ENCODE measurements at places on chromosomes 16 and 17.

- DNase-seq, result no peak
Measured at GRCh38 chr16:85017151-85017550, 5.8 kb upstream of the ZDHHC7 start.

- DNase-seq, result no peak
Measured at GRCh38 chr17:17188586-17188985, 17.5 kb downstream of the PLD6 start.

- no peak for DNase-seq
Measured at GRCh38 chr17:17540278-17540906, 44.2 kb upstream of the RASD1 start.

DNA sequence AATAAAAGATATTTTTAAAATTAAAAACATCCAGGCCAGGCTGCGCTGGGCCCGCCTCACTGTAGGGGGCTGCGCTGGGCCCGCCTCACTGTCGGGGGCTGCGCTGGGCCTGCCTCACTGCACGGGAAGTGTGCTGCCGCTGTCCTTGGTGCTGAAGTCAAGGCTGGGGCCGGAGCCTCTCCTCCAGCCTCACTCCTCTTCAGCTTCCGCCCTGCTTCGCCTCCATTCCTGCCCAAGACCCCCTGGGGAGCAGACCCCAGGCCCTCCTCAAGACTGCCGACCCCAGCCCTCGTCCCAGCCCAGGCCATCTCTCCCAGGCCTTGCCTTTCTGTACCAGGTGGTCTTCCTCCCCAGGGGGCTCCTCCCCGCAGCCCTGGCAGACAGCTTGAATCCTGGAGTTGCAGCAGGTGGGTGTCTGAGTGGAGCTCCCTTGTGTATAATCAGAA is 26.2 kb downstream of the ENDOV start:
- no peak for DNase-seq

DNA sequence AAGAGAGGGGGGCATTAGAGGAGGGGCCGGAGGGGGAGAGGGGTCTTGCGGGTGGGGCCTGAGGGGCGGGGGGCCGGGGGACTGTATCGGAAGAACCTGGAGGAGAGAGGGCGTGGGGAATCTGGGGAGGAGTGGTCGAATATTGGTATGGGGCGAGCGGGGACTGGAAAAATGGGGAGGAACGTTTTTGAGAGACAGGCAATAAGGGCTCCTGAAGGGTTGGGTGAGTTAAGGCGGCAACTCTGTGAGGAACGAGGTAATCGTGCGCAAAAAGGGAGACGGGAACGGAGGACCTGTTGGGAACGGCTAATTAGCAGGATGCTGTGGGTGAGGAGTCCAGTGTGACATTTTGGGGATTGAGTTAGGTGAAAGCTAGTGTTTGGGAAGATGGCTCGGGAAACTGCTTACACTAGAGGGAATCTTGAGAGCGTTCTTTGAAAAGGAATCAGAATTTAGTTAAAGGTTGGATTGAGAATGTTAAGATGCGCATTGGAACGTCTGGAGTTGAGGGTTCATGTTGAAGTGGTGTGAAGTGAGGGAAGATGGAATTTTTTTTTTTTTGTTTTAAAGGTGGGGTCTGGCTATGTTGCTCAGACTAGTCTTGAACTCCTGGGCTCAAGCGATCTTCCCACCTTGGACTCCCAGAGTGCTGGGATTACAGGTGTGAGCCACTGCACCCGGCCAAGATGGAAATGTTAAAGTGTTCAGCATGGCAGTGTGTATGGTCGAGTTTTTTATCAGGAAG is 662 bp downstream of the WIPF2 start:
- DNase-seq, result peak; percentile 50
